Fibroblast of skin of left quadriceps (primary cell): ENCODE measurements at places on chromosomes 16 and 17.
A peak's percentile ranks its signal among the peaks of the same experiment; 100 is the strongest.

GRCh38 chr17:9844153-9844552 lies 18.4 kb downstream of the GLP2R start:
- DNase-seq = no peak

DNA sequence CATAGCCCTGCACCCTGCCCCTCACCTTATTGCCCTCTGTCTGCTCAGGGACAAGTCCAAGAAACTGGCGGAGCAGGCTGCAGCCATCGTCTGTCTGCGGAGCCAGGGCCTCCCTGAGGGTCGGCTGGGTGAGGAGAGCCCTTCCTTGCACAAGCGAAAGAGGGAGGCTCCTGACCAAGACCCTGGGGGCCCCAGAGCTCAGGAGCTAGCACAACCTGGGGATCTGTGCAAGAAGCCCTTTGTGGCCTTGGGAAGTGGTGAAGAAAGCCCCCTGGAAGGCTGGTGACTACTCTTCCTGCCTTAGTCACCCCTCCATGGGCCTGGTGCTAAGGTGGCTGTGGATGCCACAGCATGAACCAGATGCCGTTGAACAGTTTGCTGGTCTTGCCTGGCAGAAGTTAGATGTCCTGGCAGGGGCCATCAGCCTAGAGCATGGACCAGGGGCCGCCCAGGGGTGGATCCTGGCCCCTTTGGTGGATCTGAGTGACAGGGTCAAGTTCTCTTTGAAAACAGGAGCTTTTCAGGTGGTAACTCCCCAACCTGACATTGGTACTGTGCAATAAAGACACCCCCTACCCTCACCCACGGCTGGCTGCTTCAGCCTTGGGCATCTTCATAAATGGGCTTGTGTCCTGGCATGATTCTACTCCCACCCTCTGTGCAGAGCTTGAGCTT lies 6.3 kb upstream of the NFATC3 start:
- DNase-seq = no peak

DNA sequence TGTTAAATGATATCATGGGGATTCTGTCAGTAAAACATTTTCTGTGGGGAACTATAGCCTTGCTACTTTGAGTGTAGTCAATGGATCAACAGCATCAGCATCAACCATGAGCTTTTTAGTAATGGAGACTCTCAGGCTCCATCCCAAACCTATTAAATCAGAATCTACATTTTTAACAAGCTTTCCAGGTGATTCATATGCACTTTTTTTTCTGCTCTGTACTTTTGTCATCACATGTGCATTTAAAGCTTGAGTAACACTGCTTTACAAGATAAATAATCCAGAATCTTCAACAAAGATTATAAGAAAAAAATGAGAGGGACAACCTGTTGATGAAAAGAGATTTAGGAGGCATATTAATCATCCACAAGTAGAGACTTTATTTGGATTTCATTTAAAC lies 23.5 kb downstream of the NUP93 start:
- no peak for DNase-seq

- DNase-seq = peak; percentile 30
Observed at GRCh38 chr17:12398441-12399051, 267.1 kb upstream of the MYOCD start.

DNA sequence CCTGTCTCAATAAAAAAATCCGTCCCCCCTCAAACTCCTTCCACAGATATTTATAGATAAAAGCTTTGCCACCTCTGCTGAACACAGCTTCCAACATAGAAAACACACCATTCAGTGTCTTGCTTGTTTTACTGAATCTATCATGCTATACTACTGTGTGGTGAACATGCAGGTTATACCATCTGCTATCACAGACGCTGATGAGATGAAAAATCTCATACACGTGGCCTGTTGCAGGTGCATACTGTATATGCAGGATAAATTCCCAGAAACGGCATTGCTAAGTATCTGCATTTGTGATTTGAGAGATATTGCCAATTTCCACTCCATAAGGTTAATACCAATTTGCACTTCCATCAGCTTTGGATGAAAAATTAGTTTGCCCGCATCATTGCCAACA lies 30.4 kb upstream of the IL34 start:
- no peak for DNase-seq

- no peak for DNase-seq
Observed at GRCh38 chr17:73533127-73533526, 111.1 kb downstream of the SDK2 start.

DNA sequence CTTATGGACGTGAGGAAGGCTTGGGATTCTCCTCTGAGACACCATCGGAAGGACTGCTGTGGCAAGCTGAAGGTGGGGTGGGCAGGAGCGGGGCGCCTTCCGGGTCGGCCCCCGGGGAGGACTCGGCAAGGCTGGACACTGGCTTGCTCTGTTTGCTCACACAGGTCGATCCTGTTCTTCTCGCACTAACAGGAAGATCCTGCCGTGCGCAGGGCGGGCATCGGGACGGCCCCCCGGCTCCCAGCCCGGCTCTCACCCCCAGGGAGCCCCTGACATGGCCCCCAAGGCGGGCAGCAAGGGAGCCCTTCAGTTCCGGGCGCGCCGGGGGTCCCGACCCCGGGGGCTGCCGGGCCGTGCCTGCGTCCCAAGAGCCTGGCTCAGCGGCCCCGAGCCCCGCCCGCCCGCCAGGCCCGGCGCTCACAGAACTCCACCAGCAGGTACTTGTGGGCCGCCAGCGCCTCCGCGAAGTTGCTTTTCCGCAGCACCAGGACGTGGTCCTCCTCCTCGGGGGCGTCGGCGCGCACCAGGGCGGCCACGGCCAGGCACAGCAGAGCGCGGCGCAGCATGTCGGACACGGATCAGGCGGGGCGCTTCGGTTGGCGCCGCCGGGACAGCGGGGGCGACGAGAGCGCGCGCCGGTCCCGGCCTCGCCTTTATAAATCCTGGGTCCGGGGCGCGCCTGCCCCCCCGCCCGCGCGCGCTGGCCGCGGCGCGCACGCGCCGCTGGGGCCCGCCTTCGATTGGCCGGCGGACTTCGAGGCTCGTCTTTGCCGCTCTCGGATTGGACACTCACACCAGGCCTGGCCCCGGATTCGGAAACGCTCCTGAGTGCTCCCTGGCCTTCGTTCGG lies at the start of gene P4HB:
P4HB (minus strand) TSS at position 630 of the 850 bp plus-strand sequence; CDS start at position 566, 64 bp downstream.
- no peak for DNase-seq

GRCh38 chr17:40348136-40348504 lies 16.4 kb downstream of the GJD3 start:
- DNase-seq = no peak
